ENCODE measurements at places on chromosomes 6 and 20.

- no peak for DNase-seq
Observed at GRCh38 chr6:3805448-3806123, 43.6 kb upstream of the FAM50B start.

DNA sequence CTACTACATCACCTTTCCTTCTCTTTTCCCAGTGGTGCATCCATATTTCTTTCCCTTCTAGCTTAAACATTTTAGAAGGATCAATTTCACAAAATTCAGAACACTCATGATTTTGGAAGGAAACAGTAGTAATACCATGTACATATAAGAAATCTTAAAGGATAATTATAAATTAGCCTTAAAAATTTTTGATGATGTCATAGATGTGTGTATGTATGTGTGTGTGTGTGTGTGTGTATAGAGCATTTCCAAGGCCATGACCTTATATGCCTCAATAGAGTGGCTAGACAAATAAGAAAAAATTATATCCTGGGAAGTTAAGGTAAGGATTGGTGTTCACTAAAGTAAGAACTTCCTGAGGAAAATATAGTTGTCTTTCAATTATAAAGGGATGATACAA lies 24.1 kb upstream of the HS3ST5 start:
- DNase-seq, result no peak

DNA sequence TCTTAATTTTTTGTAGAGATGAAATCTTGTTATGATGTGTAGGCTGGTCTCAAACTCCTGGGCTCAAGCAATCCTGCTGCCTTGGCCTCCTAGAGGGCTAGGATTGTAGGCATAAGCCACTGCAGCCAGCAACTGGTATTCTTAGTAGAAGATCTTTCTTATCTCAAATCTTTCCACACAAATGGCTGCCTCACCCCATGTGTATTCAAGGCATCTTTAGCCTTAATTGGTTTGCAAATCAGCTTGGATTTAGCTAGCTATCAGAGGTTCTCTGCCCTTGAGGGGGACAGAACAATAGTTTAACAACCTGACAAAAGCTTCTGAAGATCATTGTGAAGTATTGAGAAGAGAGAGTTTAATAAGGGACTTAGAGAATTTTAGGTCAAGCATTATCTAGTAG lies 17.9 kb upstream of the ABRACL start:
- DNase-seq, result no peak

GRCh38 chr6:22112461-22112860 lies 184.4 kb downstream of the PRL start:
- DNase-seq, result no peak

GRCh38 chr20:47659904-47660601 lies 125.2 kb downstream of the SULF2 start:
- DNase-seq, result no peak

GRCh38 chr20:19492687-19493336 lies 265.2 kb upstream of the RIN2 start:
- DNase-seq, result no peak

GRCh38 chr6:135897087-135897486 lies 45.6 kb downstream of the PDE7B start:
- DNase-seq, result no peak
